NB4 (cell line): ENCODE measurements at places on chromosomes 1 and 21.

DNA sequence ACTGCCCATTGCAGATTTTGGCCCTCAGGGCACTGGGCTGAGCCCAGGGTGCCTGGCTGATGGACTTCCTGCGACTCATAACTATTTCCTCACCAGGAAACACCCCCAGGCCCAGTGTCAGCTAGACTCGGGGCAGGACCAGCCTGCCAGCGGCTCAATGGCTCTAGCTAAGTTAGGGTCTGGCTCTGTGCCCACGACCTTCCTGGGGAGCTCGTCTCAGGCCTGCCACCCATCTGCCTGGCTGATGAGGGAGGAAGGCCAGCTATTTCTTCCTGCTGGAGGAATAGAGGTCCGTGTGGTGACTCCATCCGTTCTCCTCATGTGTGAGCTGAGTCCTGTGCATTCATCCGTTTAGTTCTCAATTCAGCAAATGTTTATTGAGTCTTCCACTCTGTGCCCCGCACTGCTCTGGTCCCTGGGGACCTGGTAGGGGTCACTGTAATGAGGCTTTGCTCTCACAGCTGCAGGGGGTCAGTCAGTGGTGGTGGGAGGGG, 44.5 kb downstream of the KIRREL1 start:
- no peak for DNase-seq

DNA sequence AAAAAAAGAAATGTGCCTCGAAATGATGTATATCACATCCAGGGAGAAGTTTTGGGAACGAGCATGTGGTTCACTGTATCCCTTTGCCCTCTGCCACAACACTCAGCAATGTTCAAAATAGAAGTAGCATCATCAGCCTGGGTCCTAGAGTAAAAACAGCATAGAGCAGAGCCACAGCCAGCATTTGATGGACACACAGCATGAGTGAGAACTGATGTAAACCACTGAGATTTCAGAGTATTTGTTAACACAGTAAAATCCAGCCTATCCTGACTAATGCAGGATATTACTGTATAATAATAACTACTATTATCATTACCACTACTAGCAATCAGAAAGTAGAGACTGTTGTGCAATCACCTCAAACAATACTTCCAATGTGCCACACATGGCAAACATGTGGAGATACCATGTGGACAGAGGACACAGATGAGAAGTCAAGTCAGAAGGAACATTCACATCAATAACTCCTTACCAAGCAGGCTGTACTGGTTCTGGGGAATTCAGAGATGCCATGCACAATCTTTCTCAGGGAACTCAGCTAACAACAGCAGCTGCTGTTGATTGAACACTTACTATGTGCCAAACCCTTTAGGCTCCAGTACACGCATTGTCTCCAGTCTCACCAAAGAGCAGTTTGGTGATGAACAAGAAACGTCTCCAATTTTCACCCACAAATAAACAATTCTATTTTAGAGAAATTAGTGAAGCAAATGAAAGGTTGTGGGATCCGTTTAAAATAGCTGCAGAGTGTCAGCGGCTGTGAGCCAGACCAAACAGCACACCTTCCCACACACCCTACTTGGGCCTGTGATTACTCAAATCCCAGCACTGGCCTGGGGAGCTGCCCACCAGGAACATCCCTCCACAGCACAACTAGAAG, 16.6 kb upstream of the GFI1 start:
- no peak for DNase-seq

- DNase-seq, result no peak
Observed at GRCh38 chr1:168598892-168599291, 22.5 kb downstream of the XCL1 start.

DNA sequence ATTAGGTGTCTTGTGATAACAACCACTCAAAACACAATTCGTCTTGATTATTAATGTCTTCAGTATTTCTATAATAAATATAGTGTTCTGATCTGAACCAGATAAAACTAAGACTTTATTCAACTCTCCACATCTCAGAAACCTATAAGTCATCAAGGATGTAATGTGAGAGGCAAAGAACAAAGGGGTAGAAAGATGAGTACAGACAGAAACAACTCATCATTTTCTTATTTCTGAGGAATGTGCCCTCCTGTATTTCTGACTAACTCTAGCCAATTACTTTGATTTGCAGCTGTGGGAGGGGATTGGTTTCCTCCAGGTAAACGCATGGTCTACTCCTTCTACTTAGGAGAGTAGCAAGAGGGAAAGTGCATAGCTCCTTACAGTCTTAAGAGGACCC, 73.7 kb upstream of the ST6GALNAC5 start:
- DNase-seq, result no peak

DNA sequence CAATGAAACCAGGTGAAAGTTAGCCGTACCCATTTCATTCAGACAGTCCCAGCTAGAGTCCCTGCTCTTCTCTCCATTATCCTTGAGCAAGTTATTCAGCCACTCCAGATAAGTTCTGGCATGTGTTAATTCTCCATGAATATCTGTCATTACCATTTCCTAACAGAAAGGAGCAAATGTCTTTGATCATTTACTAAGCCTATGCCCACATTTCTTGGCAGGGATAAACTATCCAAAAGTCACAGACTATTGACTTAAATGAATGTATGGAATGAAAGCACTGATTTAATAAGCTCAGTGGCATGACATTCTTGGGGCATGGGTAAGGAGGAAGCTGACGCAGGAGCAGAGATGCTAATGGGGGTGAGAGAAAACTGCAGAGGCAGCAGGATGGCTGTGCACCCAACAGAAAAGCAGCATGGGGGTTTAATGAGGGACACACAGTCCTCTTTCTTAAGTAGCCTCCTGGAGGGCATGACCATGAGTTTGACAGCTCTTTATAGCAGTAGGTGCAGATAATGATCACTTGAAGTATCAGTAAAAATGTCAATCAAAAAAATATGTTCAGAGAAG, 17.6 kb upstream of the DHCR24 start:
- DNase-seq, result no peak

DNA sequence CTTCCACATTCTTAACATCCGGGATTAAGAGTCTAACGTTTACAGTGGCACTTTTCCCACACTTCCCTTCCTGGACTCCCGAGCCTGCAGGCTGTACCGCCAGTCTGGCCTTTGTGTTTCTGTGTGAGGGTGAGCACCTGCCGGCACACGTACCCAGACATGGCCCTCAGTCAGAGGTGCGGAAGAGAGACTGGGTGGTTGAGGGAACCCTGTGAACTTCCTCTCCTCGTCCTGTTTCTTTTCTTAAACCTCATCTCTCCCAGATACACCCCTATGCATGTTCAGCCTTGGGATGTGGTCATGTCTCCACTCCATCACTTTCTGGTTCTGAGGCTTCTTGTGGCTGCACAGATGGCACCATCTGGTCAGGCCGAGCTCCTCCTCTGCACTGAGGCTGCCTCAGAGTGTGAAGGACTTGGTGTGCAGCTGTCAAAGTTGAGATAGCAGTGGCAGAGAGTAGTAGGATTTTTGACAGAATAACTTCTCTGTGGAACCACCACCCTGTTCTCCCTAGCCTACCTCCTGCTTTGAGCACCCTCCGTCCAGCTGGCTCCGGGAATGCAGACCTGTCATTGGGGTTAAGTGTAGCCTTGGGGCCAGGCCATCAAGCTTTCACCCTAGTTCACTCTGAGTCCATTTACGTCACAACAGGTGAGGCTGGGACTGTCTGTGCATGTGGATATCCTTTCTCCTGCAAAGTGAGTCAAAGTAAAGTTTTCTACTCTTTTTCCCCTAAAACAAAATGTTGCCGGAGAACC, 31.4 kb downstream of the VASH2 start:
- DNase-seq, result no peak

DNA sequence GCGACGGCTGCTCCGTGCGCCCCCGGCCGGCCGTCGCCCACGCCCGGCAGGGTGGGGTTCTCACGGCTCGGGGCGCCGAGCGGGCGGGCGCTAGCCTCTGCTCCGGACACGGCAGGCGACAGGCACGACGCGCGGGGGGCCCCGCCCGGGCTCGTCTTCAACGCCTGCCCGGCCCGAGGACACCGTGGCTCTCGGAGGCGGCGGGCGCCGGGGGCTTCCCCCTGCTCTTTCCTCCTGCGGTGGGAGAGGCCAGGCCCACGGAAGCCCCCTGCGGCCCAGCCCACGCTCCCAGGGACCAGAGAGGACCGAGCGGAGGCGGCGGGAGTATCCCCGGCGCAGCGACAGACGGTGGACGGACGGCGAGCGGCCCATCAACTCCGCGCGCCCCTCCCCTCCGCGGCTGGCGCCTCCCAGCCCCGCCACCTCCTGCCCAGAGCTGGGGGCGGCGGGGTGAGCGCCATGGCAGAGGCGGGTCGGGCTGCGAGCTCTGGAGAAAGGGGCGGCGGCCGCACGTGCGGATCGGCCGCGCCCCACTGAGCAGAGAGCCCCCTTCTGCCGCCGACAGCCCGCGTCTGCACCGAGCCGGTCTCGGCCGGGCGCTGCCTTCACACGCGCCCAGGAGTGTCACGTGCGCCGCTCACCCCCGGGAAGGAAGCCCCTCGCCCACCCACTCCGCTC, at the start of the genes SHE and TDRD10:
Gene SHE (minus strand): TSS at position 347 of the 678 bp plus-strand sequence. CDS start 386 bp downstream, outside the sequence.
Gene TDRD10 (plus strand): TSS at position 154 of the 678 bp plus-strand sequence. CDS start 4,685 bp downstream, outside the sequence.
- no peak for DNase-seq

- no peak for DNase-seq
Observed at GRCh38 chr1:115640384-115640783, 1.4 kb upstream of the VANGL1 start.
